ENCODE measurements at places on chromosomes 13 and 19. TPM values are rescaled to one million over a fixed set of nuclear protein-coding genes. Genes with fewer than 3 reads are reported as not detected.
A peak's percentile ranks its signal among the peaks of the same experiment; 100 is the strongest.

The GNG8 gene
- not detected for total RNA-seq

DNA sequence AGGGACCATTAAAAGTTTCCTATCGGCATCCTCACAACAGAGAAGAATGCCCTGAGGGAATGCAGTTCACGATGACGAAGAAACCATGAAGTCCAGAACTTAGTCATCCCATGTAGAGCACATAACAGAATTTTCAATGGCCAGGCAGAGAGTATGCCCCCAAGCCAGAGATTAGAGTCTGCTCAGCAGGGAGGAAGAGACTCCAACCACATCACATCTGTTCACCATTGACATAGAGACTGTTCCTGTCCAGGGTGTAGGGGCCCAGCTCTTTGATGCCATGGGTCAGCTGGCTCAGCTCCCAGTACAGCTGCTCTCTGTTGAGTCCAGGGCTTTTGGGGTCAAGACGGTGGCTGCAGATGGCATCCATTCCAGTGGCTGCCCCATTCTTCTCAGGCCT is 68.2 kb downstream of the MBD3L1 start:
- DNase-seq = no peak

The SIAH3 gene
- not detected for total RNA-seq

The CEACAM20 gene
- total RNA-seq = not detected

The NFIC gene
- 178 TPM for total RNA-seq

DNA sequence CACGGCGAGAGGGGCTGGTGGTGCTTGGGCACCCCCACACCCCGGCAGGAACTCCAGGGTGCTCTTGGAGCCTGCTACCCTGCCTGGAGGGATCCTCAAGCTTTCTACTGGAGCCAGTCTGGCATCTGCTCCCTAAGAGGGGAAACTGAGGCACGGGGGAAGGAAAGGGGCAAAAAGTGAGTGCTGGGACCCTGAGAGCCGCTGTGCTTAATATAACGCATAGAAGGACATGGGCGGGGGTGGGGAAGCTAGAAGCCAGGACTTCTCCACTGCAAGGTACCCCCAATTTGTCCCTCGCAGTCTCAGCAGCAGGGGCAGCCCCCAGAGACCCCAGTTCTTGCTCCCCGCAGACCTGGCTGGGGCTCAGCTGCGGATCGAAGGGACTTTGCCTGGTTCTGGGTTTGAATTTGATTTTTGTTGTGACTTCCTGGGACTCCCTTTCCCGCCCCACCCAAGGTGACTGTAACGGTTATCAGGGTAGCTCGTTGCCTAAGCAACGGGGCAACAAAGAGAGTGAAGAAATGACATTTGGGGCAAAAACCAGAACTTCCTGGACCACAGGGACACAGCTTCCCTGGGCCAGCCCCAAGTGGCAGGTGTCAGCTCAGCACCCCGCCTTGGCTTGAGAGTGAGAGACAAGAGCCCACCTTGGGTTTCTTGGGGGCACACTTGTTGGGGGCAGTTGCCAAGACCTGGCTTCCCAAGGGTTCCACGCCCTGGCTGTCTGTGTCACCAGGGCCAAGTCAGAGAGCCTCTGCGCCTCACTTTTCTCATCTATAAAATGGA is 638 bp downstream of the ADGRE5 start:
- peak; percentile 88 for DNase-seq

GRCh38 chr19:51507640-51508058 is 6.0 kb upstream of the SIGLEC12 start:
- DNase-seq = no peak

DNA sequence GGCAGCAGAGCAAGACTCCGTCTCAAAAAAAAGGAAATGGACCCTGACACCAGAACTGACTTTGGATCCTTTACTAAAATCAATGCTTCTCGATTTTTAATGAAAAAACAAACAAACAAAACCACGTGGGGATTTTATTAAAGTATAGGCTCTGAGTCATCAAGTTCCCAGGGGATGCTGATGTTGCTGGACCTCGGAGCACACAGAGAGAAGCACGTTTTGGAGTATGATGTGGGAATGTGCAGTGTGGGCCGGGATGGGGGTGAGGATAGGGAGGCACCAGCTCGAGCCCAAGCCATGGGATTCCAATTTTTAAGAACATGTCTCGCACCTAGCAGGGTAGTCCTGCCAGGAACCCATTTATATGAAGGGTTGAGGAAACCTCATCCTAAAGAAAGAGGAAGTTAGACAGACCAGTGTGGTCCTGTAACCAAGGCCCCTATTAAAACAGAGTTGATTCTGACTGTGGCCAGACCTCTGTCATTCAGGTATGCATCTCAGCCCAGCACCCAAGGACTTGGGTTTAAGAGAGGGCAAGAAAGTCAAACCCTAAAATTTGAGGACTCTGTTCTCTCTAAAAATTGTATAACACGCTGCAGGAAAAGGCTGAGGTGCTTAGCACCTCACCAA is 6.4 kb downstream of the FLT1 start:
- no peak for DNase-seq

- DNase-seq = no peak
Measured at GRCh38 chr13:31818236-31818635, 78.9 kb downstream of the RXFP2 start.
